ENCODE measurements at places on chromosomes 6 and 20. TPM values are rescaled to one million over a fixed set of nuclear protein-coding genes. Genes with fewer than 3 reads are reported as not detected.

DNA sequence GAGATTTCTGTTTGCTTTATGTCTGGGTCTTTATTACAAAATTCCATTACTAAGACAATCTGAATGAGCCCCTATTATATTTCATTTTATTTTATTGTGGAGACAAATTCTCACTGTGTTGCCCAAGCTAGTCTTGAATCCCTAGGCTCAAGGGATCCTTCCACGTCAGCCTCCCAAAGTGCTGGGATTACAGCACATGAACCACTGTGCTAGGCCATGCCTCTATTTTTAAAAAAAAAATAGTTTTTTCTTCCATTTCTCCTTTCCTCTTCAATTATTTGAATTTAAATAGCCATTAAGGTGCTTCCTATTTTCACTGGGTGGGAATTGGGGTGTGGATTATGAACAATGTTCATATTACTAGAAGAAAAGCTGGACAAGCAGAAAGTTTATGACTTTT, 1587.4 kb downstream of the GRIK2 start:
- DNase-seq = no peak

The ULBP2 gene
- 0.87 TPM for total RNA-seq

The SEMG1 gene
- not detected for total RNA-seq

- DNase-seq = no peak
These were observed 91.7 kb downstream of the COL19A1 start for GRCh38 chr6:69957985-69958559.

DNA sequence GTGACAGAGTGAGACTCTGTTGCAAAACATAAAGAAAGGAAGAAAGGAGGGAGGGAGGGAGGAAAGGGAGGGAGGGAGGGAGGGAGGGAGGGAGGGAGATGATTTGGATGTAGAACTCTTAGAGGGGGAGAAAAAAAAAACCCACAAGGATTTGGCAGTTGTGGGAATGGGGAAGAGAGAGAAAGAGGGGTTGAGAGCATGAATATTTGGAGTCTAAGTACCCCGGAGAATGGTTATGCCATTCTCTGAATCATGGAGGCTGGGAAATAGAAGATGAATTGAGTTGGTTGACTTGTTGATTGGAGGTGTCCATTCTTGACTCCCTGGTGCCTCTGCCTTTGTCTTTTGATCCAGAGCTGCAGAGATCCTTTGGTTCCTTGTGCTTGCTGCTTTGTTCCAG, 35.7 kb downstream of the RALY start:
- DNase-seq = no peak

GRCh38 chr6:166825553-166826145, 130.7 kb downstream of the RNASET2 start:
- DNase-seq = no peak

GRCh38 chr20:11912013-11912658, 5.6 kb upstream of the BTBD3 start:
- DNase-seq = no peak

The TNFRSF6B gene
- total RNA-seq = not detected

DNA sequence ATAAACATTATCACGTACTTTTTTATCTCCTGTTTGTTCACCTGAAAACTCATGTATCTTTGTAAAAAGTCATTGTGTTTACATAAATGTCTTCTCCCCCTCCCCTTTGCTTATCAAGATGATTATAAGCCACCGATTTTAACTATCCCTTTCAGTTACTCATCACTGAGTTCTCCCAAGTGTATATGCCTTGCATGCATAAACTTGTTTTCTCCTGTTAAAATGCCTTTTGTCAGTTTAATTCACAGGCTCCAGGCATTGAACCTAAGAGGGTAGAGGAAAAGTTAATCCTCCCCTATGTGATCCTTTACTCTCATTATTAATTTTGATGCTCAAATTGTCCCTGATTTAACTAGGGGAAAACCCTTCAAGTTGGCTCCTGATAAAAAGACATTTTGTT, 24.2 kb downstream of the ANKEF1 start:
- DNase-seq = no peak

GRCh38 chr6:37988127-37988526, 168.6 kb downstream of the ZFAND3 start:
- DNase-seq = no peak

The E2F1 gene
- 57.5 TPM for total RNA-seq

DNA sequence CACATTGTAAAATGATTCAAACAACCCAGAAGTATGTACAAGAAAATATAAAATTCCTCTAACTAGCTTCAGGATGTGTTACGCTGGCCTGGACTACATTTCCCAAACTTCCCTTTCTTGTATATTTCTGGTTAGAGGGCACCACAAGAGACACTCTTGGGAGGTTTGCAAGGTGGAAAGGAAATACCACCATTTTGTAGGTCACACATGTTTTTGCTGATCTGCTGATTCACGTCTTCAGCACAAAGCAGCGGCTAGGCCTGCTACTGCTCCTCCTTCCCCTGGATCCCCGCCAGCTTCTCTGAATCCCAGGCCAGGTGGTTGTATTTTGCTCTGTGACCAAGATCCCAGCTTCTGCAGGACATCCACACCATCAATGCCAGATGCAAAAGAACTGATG, 104.2 kb downstream of the AGPAT4 start:
- no peak for DNase-seq

DNA sequence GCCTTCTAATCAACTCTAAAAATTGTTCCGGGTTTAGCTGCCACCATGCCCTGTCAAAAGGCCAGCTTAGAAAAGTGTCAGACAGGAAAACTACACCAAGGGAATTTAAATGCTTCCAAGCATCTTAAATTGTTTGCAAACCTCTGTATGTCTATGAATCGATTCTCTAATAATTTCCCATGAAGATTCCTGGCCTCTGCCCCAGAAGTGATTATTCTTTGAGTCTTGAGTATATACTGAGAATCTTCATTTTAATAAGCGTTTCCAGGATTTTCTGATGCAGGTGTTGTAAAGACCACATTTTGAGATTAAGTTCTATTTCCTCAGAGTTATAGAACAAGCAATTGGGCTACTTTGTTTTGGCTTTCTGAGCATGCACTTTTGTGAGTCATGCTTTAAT, 471.8 kb upstream of the JAG1 start:
- no peak for DNase-seq

The GSTA5 gene
- total RNA-seq = not detected

The C6orf58 gene
- total RNA-seq = not detected

The VSTM2L gene
- total RNA-seq = 0.13 TPM

DNA sequence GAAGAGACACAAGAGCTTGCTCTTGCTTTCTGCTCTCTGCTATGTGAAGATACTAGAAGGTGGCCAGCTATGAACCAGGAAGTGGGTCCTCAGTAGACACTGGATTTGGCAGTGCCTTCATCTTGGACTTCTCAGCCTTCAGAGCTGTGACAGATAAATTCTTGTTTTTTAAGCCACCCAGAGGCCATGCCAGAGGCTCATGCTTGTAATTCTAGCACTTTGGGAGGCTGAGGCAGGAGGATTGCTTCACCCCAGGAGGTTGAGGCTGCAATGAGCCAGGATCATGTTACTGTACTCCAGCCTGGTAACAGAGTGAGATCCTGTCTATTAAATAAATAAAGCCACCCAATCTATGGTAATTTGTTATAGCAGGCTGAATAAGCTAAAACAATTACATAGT, 185.5 kb upstream of the SALL4 start:
- no peak for DNase-seq

- no peak for DNase-seq
These were observed 48.6 kb upstream of the FABP7 start for GRCh38 chr6:122730775-122731386.

DNA sequence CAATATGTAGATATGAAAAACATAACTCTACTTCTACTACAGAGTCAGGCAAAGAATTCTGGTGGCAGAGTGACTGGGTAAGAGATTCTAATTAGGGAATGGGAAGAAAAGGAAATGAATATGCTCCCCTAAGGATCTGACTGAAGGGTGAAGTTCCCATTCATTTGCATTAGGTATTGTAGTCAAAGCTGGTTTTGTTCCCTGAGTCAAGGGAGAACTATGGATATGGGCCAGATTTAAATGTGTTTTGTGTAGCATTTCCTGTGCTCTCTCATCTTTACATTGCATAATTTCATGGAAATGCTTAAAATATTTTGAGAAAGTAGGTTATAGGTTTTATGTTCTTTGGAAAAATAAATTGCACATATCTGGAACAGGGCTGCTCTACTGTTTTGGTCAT, 299.7 kb downstream of the BTBD3 start:
- no peak for DNase-seq

The C6orf118 gene
- not detected for total RNA-seq

DNA sequence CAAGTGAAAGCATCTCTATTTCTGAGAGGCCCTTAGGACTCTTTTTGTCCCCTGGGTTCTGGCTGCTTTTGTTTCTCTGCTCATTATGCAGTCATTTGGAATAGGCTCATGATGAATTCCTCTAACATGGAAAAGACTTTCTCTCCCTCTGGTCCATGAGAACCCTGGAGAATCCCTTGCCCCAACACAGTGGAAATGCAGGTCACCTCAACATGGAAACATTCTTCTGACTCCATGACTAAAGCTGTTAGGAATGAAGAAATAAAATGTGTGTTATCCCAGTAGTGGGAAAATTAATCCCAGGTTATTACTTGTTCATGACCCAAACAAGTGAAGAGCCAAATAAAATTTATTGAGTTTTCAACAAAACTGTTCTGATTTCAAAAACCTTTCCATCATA, 458.6 kb downstream of the EPM2A start:
- DNase-seq = no peak

DNA sequence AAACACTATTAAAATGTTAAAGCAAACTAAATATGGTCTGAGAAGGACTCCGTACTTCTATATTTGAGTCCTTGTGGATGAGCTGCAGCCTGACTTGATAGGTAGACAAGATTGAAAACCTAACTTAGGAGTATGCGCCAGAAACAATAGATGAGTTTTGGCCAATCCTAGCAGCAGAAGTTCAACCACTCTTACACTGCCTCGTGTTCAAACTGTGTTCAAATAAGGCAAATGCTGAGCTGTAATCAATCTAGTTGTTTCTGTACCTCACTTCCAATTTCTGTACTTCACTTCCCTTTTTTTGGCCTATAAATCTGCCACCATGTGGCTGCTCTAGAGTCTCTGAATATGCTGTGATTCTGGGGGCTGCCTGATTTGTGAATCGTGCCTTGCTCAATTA, 13.2 kb upstream of the SERINC1 start:
- no peak for DNase-seq

Data from activated T-cell treated with anti-CD3 and anti-CD28 coated beads, Interleukin-2, amount 50 U/mL, for 4 hours (primary cell).